Bronchial epithelial cell (primary cell): ENCODE measurements at places on chromosomes 1 and 21. TPM values are rescaled to one million over a fixed set of nuclear protein-coding genes. Genes with fewer than 3 reads are reported as not detected.

B3GALT2 gene
- not detected in 2 replicates for total RNA-seq

LCA5L gene
- 0.53 and 3.2 TPM in 2 replicates for total RNA-seq

GJA4 gene
- total RNA-seq = not detected in 2 replicates

TCHH gene
- under 0.01 TPM in 2 replicates for total RNA-seq

HCN3 gene
- 0.90 and 1.1 TPM in 2 replicates for total RNA-seq

NECTIN4 gene
- total RNA-seq = 108 and 200 TPM in 2 replicates

HSPB7 gene
- total RNA-seq = under 0.01 TPM in 1 of 2 replicates, not detected in the other

FAM151A gene
- not detected in 2 replicates for total RNA-seq

KIAA0040 gene
- total RNA-seq = 2.7 and 3.9 TPM in 2 replicates

GPR3 gene
- not detected in 2 replicates for total RNA-seq

CD1D gene
- total RNA-seq = 3.1 and 3.9 TPM in 2 replicates

TTC39A gene
- total RNA-seq = 6.1 and 20.5 TPM in 2 replicates

GBP1 gene
- total RNA-seq = 1.8 and 9.5 TPM in 2 replicates

C1QTNF12 gene
- total RNA-seq = 1.3 and 2.7 TPM in 2 replicates

NOS1AP gene
- 0.26 and 1.3 TPM in 2 replicates for total RNA-seq

F5 gene
- total RNA-seq = not detected in 2 replicates

TRAF3IP3 gene
- total RNA-seq = not detected in 2 replicates

USP48 gene
- 23.4 and 29.6 TPM in 2 replicates for total RNA-seq
